ENCODE measurements at places on chromosomes 3 and 15. TPM values are rescaled to one million over a fixed set of nuclear protein-coding genes. Genes with fewer than 3 reads are reported as not detected.

Gene ACSBG1
- total RNA-seq: 0.38 TPM

Gene SPINT1
- 0.59 TPM for total RNA-seq

Gene CKMT1A
- total RNA-seq: not detected

Gene AHSG
- not detected for total RNA-seq

Gene BSN
- total RNA-seq: 0.27 TPM

Gene SLC9A9
- total RNA-seq: 7.2 TPM

Gene BRK1
- 92.6 TPM for total RNA-seq

Gene ZNF501
- total RNA-seq: 4.9 TPM

Gene INO80
- total RNA-seq: 9.4 TPM

Gene DYNC1LI1
- total RNA-seq: 50.9 TPM

Gene ASB14
- 13.4 TPM for total RNA-seq

Gene THPO
- total RNA-seq: 0.11 TPM

Gene LRRK1
- total RNA-seq: 3.0 TPM

Gene ALDH1L1
- 21.5 TPM for total RNA-seq

Gene UNC13C
- total RNA-seq: 0.03 TPM

Gene KNG1
- 0.43 TPM for total RNA-seq

Gene CASR
- total RNA-seq: not detected

Gene CRYGS
- 1.1 TPM for total RNA-seq

Gene STRIT1
- total RNA-seq: not detected

Gene GP5
- total RNA-seq: not detected

Gene ROPN1
- total RNA-seq: not detected

Gene ALG1L2
- total RNA-seq: 0.43 TPM

Gene GABRB3
- total RNA-seq: 1.6 TPM

Gene ZNF620
- total RNA-seq: 1.0 TPM

Gene EIF3J
- 92.7 TPM for total RNA-seq

Gene EPHA3
- total RNA-seq: 3.5 TPM

Gene TRA2B
- total RNA-seq: 41.4 TPM

Gene GPR171
- 0.24 TPM for total RNA-seq

Gene ZBTB20
- total RNA-seq: 53.4 TPM

Gene PLA2G4E
- not detected for total RNA-seq

Gene THRB
- total RNA-seq: 24.1 TPM

All from Right ventricle myocardium superior (tissue), 1 donor.